ENCODE measurements at places on chromosomes 1 and 21.

GRCh38 chr1:82086739-82087138 is 286.0 kb downstream of the ADGRL2 start:
- no peak for DNase-seq

DNA sequence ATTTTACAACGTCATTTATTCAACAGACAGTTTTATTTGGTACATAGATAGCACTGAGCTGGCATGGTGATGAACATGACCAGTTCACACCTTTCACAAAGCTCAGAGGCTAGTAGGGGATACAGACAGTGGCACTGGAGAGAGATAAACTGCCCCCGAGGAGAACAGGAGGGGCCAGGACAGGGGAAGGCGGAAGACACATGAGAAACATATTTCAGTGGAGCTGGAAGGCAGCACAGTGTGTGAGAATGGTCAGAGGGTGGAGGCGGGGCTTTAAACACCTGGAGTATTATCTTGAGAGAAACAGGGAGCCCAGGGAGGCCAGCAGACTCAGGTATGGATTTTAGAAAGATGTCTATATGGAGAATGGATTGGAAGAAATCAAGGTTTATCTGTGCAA is 49.5 kb downstream of the CHML start:
- no peak for DNase-seq

- DNase-seq = no peak
Observed at GRCh38 chr1:110375490-110375889, 15.3 kb downstream of the SLC16A4 start.

DNA sequence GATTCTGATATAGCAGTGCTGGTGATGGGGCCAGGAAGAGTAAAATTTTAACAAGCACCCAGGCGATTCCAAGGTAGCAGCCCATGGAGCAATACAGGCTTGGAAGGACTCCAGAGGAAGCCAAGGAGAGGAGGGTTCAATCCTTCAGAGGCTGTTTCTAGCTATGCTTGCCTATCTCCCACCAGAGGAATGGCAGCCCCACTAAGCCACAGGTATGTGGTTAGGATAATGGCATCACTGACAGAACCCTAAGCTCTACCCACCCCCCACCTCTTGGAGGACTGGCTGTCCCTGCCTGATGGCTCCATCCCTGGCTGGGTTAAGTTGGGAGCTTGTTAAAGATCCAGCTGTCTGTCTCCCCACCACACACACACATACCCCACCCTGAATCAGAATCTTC is 19.3 kb upstream of the PTAFR start:
- DNase-seq = no peak

DNA sequence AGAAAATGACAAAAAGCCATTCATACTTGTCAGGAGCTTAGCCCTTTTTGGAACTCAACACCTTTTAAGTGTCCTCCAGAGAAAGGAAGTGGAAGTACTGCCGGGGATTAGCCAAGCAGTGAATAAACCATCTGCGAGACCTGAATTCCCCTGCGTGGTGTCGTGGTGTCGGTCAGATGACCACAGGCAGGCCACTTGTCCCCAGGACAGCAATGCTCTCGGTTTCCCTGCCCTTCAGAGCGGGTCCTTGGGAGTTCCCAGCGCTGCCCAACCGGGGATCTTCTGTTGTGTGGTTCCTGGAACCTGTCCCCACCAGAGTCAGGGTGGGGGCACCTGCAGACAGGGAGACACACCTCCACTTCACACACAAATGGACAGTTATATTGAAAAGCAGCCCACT is 9.2 kb downstream of the GPR157 start:
- no peak for DNase-seq

DNA sequence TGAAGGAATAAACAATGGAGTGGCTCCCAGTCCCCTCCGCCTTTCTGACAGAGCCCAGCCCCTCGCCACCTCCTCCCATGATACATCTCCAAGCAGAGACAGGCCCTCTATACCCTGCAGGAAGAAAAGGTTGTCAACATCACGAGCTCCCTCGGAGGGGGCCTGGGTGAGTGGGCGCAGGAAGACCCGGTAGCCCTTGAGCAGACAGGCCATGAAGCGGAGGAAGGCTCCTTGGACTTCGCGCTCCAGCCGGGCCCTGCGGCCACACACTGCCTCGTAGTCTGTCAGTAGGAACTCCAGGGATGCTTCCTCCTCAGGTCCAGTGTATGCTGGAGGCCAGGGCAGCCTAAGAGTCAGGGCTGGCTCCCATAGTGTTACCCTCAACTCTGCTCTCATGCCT is 7.0 kb downstream of the DENND4B start:
- DNase-seq = no peak

DNA sequence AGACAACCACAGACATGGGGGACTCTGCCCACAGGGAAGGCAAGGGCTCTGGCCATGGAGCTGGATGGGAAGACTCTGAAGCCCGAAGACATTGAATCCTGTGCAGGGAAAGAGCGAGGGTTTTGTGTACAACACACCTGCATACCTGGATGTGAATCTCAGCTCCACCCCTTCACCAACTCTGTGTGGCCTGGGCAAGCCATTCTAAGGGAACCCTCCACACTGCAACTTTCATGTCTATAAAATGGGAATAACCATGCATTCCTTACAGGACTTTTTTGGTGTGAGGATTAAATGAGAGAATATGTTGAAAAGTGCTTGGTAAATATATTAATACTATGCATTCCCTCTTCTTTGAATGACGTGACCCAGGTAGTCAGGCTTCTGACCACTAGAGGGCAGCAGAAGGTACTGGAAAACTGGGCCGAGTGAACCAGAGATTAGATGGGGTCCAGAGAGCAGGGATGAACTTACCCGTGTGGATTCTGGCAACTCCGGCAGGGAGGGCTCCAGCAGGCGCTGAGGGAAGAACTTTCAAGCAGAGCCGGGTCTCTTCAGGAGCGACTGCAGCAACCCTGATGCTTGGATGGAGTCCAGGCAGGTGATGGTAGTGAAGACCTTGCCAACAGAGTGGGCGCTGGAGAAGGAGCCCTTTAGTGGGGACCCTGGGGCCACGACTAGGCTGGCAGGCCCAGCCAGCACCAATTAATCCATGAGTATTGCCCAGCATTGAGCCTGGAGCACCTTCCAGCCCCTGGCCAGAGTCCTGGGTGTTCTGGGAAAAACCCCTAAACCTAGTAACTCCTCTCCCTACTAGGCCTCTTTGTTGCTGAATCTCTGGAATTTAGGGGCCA is 834 bp upstream of the ELF3 start:
- peak; percentile 78 for DNase-seq

DNA sequence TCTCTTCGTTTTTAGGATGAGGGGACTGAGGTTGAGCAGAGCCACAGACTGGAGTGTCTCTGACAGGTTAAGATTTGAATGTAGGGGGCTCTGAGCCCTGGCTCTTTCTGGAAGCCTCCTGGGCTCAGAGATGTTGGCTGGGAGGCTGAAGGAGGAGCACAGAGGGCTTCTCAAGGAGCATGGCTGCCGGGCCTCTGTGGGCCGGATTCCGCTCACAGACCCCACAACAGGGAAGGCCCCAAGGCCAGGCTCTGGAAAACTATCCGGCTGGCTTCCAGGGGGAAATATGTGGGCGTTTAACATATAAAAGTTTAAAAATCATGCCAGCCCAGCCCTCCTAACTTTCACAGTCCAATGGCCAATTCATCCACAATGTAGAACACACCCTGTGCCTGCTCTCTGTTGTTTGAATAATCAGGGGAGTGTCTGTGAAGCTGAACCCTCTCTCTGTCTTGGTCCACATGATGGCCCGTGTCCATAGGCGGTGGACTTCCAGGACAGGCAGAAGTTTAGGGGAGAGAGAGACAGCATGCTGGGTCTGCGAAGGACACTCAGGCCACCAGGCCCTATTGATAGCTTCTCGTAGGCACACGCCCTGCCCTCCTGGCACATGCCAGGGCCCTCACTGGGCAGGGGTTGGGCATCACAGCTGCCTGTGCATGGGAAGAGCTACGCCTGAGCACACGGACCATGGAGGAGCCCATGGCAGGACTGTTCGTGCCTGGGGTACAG is 10.8 kb downstream of the OBSCN start:
- DNase-seq = no peak

- DNase-seq = no peak
Observed at GRCh38 chr1:230824919-230825721, 43.2 kb downstream of the C1orf198 start.

- DNase-seq = no peak
Observed at GRCh38 chr1:235129774-235130570, 1.3 kb upstream of the TOMM20 start.

GRCh38 chr1:74728736-74729135 is 4.1 kb downstream of the CRYZ start:
- no peak for DNase-seq

- DNase-seq = no peak
Observed at GRCh38 chr1:91806181-91806768, 79.7 kb downstream of the TGFBR3 start.

DNA sequence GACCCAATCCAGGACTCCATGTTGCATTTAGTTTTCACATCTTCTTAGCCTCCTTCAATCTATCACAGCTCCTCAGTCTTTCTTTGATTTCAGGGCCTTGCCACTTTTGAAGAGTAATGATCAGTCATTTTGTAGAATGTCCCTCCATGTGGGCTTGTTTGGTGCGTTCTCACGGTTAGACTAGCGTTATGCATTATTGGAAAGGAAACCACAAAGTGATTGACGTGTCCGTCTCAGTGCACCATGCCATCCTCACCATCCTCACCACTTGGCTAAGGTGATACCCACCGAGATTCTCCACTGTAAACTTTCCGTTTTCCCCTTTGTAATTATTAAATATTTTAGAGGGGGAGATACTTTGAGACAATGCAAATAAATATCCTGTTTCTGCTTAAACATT is 59.6 kb upstream of the OLIG2 start:
- no peak for DNase-seq

GRCh38 chr1:67695963-67696362 is 11.0 kb downstream of the GADD45A start:
- DNase-seq = no peak

GRCh38 chr1:246317332-246318035 is 189.6 kb downstream of the SMYD3 start:
- no peak for DNase-seq

DNA sequence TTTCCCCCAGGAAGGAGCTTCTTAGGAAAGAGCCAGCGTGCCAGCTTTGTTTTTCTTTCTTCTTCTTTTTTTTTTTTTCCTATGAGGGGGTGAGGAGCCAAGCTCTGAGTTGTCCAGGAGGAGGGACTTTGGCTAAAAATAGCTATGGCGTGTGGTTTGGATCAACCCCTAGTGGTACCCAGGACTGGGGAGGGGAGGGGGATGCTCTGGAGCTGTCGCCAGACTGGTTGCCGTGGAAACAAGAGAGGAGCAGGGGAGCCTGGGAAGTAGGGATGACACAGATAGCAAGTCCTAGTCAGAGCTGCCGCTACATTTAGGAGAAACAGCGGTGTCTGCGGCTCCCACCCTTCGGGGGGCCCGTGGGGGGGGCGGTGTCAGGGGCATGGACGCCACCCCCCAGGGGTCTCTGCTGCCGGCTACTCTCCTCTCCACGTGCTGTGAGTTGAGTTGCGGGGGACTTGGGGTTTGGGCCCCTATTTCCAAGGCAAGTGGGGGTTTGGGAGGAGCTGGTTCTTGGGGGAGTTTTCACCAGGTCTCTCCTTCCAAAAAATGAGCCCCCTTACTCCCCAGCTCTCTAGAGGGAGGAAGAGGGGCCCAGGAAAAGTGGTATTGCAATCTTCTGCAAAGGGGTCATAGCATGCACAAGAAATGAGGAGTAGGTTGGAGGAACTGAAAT is at the start of gene KCNJ9:
KCNJ9 (plus strand) TSS at position 278 of the 676 bp plus-strand sequence. CDS start 2,493 bp downstream, outside the sequence.
- DNase-seq = no peak

DNA sequence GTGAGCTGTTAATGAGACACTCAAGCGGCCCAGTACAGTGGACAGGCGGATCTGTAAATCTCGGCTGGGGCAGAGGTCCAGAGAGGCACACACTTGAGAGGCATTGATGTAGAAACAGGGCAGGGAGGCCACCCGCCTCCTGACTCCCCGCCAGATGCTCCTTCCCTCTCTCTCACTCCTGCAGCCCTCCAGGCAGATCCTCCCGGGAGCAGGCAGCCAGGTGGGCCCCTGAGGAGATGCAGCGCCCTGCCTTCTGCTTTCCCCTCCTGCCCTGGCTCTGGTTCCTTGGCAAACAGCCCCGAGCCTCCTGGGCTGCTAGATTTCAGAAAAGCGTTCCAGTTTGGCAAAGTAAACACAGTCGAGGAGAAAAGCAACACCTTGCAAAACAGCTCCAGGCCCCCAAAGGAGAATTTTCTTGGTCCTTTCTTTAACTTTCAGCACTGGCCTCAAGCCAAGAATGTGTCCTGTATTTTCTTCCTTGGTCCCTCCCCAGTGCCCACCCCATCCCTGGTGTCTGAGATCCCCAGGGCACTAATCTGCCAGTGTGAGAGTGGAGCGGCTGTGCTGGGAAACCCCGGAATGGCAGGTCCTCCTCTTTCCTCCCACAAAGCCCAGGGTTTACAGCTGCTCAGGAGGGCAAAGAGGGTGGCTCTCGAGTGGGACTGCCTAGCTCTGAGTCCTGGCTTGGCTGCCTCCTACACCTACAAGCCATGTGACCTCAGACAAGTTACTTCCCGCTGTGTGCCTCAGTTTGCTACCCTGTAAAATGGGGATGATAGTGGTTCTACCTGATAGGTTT is 29.4 kb upstream of the IFNLR1 start:
- DNase-seq = no peak

GRCh38 chr21:44888581-44889550 is 15.4 kb upstream of the PTTG1IP start:
- DNase-seq = no peak

DNA sequence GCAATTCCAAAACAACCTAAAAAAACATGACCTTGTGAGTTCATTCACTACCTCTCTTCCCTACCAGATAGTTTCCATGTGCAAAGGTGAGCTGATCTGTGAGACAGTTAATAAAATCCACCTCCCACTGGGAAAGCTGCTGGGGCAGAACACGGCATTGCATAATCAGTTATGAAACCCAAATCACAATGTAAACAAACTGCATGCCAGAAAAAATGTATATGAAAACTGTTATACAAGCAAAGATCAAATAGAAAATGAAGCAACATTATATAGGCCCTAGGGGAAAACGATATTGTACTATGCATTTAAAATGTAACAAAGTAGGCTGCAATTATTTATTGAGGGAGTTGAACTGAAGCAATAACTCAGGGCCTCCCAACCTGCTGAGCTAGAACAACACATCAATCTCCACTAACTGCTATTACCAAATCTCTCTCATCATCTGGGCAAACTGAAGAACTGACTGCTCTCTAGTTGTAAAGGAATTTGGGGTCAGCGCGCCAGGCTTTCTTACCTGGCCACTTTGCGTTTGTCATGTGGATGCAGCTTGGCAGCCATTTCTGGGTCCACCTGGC is 31.0 kb downstream of the TRIT1 start:
- no peak for DNase-seq

Data from germinal center (tissue), 1 donor.